Activated CD4-positive, alpha-beta T cell treated with anti-CD3 and anti-CD28 coated beads, Interleukin-2, amount 10 ng/mL, durations not matched to agents 7 days and 5 days (primary cell): ENCODE measurements at places on chromosomes 2 and 18.
A peak's percentile ranks its signal among the peaks of the same experiment; 100 is the strongest.

GRCh38 chr2:31578316-31578715, 2.4 kb downstream of the SRD5A2 start:
- no peak for DNase-seq

DNA sequence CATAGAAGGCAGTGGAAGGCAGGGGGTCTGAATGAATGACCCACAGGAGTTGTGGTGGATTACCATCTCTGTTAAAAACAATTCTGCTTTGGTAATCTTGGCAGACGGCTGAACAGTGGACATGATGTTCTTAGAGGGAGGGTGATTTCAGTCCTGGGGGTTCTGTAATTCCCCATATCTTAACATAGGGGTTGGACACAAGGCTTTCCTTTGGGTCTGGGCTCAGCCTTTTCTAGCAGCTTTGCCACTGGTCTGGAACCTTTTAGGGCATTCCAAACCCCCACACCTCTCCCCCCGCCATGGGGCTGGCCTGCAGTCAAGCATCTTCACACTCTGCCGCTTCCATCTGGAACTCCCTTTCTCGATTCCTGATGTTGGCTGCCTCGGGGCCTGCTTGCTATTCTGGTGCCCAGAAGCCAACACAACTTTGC, 50.3 kb downstream of the RPL37A start:
- DNase-seq = no peak

- DNase-seq = no peak
These were observed 269.3 kb downstream of the GLI2 start for GRCh38 chr2:121004950-121005349.

DNA sequence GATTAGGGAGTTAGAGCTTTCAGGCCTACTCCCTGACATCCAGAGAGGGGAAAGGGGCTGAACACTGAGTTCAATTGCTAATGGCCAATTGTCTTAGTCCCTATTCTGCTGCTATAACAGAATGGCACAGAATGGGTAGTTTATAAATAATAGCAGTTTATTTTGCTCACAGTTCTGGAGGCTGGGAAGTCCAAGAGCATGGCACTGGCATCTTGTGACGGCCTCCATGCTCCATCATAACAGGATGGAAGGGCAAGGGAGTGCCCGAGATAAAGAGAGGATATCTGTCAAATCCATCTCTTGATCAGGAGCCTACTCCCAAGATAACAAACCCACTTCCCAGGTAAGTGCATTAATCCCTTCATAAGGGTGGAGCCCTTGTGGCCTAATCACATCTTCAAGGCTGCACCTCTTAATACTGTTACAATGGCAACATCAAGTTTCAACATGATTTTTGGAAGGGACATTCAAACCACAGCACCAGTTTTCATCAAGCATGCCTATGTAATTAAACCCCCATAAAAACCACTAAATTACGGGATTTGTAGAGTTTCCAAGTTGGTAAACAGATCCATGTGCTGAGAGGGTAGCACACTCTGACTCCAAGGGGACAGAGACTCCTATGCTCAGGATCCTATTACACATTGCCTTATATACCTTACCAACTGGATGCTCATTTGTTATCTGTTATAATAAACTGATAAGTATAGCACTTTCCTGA, 44.6 kb downstream of the BAZ2B start:
- DNase-seq = no peak

DNA sequence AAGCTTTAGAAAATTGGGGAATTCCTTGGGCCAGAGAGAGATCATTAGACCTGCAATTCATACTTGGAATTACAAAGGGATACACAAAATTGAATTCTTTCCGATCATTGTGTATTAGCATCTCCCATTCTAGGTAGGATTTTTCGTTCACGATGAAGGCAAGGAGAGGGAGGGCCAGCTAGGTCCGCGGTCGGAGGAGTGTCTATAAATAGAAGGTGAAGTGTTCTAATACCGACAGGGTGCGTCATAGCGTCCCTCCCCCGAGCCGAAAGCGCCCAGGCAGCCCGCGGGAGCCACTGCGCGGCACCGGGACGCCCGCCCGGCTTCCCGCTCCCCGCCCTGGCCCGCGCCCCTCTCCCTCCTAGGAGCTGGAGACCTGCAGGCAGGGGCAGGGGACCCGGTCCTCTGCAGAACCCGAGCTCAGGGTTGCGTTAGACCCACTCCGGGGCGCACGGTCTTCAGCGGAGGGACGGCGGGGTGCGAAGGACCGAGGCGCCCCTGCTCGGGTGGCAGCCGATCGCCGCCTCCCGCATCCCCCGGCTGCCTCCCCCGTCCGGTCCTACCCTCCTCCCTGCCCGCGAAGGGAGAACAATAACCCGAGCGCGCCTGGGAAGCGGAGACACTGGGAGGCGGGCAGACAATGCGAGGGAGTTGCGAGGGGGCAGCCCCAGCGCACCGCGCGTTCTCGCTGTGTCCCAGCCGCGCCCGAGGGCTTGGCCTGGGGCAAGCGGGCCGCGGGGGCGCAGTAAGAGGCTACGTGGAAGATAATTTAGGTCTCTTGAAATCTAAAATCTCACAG, 114.2 kb upstream of the SERTAD2 start:
- peak; percentile 76 for DNase-seq

GRCh38 chr2:30031184-30031583, 109.8 kb upstream of the ALK start:
- DNase-seq = no peak

DNA sequence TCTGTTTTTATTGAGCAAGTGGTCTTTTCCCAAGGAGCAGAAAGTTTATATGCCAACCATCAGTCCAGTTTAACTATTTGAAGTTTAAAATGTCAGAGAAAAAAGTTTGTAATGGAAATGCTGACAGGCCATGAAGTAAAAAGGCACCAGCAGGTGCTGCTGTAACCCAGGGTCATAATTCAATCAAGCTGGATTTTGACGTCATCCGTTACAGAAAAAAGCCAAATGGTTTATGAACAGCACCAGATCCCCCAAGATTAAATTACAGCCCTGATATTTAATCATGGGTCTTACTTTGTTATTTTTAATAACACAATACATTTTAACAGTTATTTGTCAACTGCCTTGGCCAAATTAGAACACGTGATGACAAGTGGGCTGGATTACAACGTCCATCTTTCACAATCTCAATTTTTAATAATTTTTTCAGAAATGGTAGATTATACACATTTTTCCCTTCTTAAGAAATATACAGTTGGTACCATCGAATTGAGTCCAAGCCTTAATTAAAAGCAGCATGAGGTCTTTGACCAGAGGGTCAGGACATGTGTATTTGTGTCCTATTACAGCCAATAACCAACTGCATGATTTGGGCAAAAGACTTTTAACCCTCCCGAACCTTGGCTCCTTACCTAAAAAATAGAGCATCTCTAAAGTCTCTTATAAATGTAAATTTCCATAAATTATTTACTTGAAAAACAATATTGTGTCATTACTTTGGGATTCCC, 10.0 kb downstream of the TCF4 start:
- no peak for DNase-seq

DNA sequence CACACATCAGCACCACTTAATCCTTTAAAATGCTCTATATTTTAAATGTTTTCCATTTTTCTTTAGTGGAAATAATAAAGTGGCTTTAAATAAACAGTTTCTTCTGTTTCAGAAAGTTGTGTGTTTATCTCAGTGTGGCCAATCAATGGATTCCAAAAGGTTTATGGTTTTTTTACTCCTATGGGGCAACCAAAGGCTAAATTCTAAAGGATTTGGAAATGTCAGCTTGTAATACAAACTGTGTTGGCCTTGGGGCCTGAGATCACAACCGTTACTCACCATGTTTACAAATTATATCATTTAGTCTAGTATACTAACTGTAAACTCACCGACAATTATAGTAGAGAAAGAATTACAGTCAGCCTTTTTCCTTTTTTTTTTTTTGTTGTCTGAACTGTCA, 827.2 kb downstream of the EPHA4 start:
- no peak for DNase-seq

DNA sequence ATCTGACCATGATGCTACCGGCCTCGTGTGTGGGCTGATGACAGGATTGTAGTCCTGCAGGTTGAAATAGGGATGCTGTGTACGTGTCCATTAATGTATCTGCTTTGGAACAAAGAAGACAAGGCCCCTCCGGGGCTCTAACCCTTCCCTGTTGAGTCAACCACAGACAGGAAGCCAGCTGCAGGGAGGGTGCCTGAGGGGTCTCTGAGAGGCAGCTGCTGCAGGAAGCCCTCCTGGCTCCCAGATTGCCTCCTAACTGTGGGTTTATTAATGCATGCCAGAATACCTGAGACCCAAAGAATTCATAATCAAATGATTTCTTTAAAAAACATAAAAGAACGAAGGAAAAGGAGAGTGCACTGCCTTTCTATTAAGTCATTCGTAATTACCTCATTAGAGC, 140.4 kb downstream of the CELF4 start:
- no peak for DNase-seq

DNA sequence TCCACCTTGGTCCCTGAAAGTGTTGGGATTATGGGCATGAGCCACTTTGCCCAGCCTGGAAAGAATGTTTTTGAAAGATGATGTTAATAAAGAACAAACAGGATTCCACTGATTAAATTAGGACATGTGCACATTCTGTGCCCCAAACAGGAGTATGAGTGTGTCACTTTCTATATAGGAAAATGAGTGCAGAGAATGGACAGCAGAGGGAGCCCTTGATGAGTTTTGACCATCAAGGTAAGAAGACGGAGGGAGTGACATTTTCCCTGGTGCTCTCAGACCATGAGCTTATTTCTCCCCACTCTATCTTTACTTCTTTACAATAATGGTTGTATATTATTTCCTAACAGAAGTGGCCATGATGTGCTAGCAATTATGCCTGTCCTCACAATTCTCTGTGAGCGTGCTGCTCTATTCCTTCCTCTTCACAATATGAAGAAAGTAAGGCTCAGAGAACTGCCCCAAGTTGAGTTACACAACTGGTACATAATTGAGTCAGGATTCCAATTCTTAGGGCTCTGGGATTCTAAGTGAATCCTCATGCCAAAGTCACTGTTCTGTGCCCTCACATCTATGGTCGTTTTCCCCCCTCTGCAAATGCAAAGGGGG, 20.6 kb downstream of the RPL37A start:
- peak; percentile 76 for DNase-seq

DNA sequence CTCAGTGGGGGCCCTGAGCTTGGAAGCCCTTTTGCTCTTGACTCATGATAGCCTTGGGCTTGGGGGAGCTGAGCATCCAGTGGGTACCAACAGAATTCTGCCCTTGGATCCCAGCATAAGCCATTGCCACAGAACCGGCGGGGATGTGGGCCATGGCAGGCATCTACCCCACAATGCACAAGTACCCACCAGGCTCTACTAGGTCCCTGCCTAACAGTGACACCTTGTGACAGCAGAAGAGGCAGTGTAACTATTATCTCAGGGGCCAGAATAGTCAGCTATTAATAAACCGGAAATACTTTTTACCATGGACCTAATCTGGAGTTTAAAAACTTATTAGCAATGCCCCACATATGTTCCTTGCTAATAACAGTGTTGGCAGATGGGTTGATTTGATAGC, 397.2 kb downstream of the TMEM182 start:
- DNase-seq = no peak

DNA sequence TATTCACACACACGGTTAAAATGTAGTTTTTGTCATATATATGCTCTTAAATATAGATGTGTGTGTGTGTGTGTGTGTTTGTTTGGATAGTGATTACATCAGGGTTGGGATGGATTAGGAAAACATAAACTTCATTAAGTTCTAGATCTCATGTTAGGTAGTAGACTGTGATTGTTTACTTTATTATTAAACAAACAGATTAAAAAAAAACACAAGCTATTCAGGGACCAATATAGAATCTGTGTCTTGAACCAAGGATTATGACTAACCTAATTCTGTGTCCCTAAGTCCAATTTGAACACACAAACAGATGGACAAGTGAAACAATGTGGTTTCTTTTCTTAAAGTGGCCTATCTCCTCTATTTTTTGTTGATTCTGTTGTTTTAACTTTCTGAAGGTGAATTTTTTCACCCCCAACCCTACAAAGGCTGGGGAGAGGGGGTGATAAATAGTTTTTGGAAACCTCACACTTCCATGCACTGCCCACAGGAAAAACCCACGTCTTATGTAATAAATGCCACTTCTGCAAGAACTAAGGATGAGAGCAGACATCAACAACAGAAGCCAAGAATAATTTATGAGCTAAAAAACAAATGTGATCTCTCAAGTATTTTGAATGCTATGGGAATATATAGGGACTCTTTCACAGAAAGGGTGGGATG, 40.7 kb downstream of the IL1R2 start:
- DNase-seq = no peak

- no peak for DNase-seq
These were observed 32.0 kb upstream of the AGAP1 start for GRCh38 chr2:235461763-235462414.

- no peak for DNase-seq
These were observed 24.0 kb upstream of the SULT1C3 start for GRCh38 chr2:108215794-108216211.

DNA sequence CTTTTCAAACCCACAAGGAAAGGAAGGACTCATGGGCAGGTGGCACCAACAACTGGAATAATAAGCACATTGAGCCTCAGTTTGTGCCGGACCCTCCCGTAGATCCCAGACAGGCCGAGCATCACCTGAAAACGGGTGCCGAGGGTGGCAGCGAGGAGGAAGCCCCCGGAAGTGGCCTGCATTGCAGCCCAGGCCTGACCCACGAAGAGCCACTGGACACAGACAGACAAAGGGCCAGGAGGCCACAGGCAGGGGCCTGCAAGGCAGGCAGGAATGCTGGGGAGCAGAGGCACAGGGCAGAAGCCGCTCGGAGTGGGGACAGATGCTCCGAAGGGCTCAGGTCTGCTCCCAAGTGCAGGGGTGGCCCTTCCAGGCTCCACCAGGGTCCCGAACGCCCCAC, 31.7 kb downstream of the MTERF4 start:
- DNase-seq = no peak

- no peak for DNase-seq
These were observed 48.7 kb upstream of the MSH2 start for GRCh38 chr2:47354013-47354847.

DNA sequence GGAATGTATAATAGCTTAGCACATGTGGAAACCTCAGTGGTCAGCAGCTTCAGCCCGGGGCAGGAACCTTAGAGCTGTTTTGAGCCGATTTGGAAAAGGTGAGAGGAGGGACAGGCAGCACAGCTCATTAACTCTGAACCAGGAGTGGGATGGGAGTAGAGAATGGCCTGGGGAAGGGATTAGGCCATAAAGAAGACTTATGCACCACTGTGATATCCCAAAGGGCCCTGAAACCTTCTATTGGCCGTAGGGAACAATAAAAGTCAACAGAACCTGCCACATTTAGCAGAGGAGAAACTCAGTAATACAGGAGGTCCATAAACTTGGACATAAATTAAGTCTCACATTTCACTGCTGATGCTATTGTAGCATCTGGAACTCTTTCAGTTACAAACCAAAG, 124.2 kb upstream of the REV1 start:
- no peak for DNase-seq

- DNase-seq = no peak
These were observed 127.5 kb downstream of the DTNB start for GRCh38 chr2:25545899-25546298.

- no peak for DNase-seq
These were observed 44.2 kb upstream of the FZD5 start for GRCh38 chr2:207813942-207814341.
